ENCODE measurements at places on chromosomes 12 and 14.

DNA sequence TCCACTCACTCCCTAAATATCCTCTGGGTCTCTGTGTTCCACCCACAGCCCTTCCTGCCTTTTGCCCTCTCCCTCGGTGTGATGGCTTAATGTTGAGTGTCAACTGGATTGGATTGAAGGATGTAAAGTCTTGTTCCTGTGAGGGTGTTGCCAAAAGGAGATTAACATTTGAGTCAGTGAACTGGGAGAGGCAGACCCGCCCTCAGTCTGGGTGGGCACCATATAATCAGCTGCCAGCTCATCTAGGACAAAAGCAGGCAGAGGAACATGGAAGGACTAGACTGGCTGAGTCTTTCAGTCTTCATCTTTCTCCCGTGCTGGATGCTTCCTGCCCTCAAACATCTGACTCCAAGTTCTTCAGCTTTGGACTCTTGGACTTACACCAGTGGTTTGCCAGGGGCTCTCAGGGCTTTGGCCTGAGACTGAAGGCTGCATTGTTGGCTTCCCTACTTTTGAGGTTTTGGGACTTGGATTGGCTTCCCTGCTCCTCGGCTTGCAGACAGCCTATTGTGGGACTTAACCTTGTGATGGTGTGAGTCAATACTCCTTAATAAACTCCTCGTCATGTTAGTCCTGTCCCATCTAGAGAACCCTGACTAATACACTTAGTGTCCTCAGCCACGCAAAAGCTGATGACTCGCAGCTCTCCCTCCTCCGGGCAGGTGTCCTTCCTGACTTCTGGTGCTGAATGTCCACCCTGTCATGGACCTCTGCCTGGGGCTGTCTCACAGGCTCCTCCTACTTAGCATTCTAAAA lies 5.9 kb downstream of the DGLUCY start:
- no peak for DNase-seq

GRCh38 chr14:97602438-97603117 lies 805.4 kb downstream of the VRK1 start:
- DNase-seq: no peak

- no peak for DNase-seq
Observed at GRCh38 chr12:89507015-89507824, 17.4 kb downstream of the GALNT4 start.

DNA sequence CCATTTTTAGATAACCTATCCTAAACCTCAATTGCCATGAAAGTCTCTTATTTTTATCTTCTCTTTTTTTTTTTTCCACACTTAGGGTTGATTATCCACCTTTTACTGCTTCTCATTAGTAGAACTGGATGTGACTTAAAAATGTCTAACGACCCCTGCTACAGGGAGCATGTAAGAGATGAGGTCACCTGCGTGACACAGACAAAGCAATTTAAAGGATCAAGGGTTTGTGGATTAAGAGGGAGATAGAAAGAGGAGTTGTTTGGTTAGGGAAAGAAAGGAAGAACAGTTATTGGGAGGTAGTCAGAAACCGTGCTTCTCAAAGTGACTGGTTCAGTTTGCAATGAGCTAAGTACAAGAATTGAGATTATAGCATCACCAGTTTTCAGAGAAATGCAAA lies 239.1 kb downstream of the ALX1 start:
- DNase-seq: no peak

DNA sequence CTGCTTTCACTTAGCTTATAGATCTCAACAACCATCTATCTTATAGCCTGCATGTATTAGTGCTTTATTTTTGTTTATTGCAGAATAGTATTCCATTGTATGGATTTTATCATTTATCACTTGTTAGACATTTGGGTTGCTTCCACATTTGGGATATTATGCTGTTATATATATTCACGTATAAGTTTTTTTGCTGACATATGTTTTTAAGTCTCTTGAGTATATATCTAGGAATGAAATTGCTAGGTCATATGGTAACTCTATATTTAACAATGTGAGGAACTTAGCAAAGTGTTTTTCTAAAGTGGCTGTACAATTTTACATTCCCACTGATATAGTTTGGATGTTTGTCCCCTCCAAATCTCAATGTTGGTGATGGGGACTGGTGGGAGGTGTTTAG lies 208.1 kb downstream of the CPNE8 start:
- DNase-seq: no peak

GRCh38 chr14:90839024-90839888 lies 23.0 kb upstream of the TTC7B start:
- no peak for DNase-seq

DNA sequence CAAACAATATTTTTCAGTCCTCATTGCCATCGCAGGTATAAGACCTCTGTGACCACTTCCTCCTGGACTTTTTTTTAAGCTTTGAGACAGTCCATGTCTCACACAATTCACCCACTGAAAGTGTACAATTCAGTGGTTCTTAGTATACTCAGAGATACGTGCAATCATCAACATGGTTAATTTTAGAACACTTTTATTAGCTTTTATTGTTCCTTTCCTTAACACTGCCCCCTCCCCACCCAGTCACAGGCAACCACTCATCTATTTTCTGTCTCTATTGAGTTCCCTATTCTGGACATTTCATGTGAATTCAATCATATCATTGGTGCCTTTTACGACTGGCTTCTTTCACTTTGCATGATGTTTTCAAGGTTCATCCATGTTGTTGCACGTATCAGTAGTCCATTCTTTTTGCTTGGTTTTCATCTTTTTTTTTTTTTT lies 16.2 kb downstream of the NCKAP5L start:
- DNase-seq: no peak

- DNase-seq: no peak
Observed at GRCh38 chr12:68890701-68891113, 42.3 kb downstream of the CPM start.

- no peak for DNase-seq
Observed at GRCh38 chr14:104314251-104314941, 176.0 kb downstream of the KIF26A start.

DNA sequence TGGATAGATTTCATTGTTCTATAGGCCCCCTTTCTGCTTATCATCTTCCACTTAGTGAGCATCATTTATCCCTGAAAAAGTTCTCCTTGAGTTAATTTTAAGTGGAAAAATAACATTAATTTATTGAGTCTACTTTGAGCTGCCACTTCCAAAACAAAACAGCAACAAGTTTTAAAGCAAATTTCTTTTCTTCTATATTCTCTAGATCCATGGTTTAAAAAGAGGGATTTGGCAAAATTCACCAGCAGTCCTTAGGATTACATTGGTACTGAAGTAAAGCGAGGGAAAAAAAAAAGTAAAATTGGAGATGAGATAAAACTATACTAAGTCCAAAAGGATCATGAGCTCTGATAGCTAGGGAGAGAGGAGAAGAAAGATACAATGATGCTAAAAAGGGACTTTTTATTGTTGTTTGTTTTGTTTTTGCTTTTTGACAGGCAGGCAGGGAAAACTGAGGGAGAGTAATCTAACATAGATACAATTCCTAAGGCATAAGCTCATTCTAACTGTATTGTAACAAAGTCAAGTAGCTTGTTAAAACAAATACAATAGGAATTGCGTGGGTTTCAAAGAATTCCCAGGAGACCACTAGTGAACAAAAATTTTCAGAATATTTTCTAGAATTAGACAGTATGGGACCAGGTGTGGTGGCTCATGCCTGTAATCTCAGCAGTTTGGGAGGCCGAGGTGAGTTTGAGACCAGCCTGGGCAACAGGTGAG lies 19.2 kb upstream of the PLEKHA5 start:
- no peak for DNase-seq

- DNase-seq: no peak
Observed at GRCh38 chr12:93943780-93944179, 204.6 kb upstream of the PLXNC1 start.

GRCh38 chr14:92041203-92041602 lies 1.3 kb upstream of the TRIP11 start:
- DNase-seq: no peak

GRCh38 chr12:44441155-44441554 lies 435.0 kb downstream of the NELL2 start:
- no peak for DNase-seq

DNA sequence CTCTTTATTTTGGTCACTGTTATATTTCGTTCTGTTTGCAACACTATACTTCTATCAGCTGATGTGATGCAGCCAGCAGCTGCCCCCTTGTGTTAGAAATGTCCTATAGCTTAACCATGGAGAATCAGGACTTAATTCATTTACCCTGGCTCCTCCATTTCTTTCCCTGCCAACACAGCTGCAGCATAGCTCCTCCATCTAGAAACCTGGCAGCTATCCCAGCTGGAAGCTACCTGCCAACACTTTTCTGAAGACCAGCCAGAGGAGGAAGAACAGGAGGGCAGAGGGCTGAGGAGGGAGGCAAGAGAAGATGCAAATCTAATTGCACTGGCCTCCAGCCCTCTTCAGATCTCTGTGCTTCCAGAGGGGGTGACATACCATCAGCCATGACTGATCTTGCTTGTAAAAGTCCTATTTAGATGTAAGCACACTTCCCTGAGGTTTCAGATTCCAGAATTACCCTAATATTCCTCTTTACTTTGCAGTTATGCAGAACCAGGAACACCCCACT lies 156.8 kb upstream of the TMEM260 start:
- DNase-seq: peak; percentile 27

DNA sequence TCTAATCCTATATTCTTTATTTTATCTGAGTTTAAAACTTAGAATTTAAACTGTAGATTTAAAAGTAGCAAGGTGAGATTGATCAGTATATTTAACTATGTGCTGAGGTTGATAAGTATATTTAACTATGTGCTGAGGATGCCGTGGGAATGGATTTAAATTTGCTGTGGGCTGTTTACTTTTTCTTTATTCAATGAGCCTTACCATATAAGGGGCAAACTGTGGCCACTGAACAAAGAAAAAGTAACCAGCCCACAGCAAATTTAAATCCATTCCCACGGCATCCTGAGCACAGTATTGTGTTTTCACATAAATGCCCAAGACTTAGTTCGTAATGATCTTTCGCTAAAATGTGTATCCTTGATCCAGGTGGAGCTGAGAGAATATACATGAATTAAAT lies 43.1 kb downstream of the PROX2 start:
- no peak for DNase-seq

GRCh38 chr14:55819610-55820304 lies 239.8 kb downstream of the KTN1 start:
- no peak for DNase-seq

GRCh38 chr12:46977871-46978375 lies 101.5 kb upstream of the PCED1B start:
- peak; percentile 17 for DNase-seq

GRCh38 chr14:62455446-62455845 lies 589.8 kb downstream of the KCNH5 start:
- DNase-seq: no peak

- DNase-seq: no peak
Observed at GRCh38 chr12:89163918-89164317, 188.4 kb downstream of the DUSP6 start.

DNA sequence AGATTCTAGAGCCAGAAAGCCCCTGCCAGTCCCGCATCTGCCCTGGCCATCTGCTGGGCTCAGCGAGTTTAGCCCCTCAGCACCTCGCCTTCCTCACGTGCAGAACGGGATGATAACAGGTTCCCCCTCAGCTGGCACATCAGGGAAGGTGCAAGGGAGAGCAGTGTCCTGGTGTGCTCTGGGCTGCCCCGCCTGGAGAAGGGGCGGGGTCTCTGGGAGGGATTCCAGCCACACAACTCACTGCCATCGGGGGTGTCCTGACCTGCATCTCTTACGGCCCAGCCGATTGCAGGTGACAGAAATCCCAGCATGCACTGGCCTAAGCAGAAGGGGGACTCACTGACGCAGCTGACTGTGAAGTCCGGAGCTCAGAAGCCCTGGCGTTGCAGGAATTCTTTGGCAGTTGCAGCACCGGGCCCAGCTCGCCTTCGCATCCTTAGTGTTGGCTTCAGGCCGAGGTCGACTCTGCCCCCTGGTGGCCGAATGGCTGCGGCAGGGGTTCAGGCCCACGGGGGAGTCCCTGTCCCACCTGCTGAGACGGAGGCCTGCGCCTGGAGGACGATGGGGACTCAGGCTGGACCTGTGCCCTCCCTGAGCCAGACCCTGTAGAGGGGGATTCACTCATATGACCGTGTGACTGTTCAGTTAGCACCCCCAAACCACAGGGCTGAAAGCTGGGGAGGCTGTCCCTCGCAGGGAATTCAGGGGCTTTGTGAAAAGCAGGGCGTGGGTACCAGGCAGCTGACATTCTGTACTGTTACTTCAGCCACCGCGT lies 178.6 kb downstream of the ADGRD1 start:
- DNase-seq: no peak
